ENCODE measurements at places on chromosomes 1 and 21. TPM values are rescaled to one million over a fixed set of nuclear protein-coding genes. Genes with fewer than 3 reads are reported as not detected.

OR2G2 gene
- total RNA-seq = not detected

ARTN gene
- 0.19 TPM for total RNA-seq

PCAT6 gene
- total RNA-seq = not detected

SCP2 gene
- 92.7 TPM for total RNA-seq

S100A12 gene
- 4.2 TPM for total RNA-seq

ADIPOR1 gene
- 117 TPM for total RNA-seq

RHCE gene
- total RNA-seq = not detected

LRRC71 gene
- not detected for total RNA-seq

FCER1G gene
- 346 TPM for total RNA-seq

CFHR4 gene
- total RNA-seq = not detected

SLAMF1 gene
- total RNA-seq = 1.6 TPM

PTPN22 gene
- 2.8 TPM for total RNA-seq

EPHB2 gene
- total RNA-seq = 3.5 TPM

CFAP45 gene
- total RNA-seq = 5.3 TPM

THEM5 gene
- total RNA-seq = not detected

CLDN14 gene
- not detected for total RNA-seq

SPRR2G gene
- not detected for total RNA-seq

P3H1 gene
- total RNA-seq = 27.4 TPM

WNT4 gene
- total RNA-seq = 0.60 TPM

BNIPL gene
- 0.74 TPM for total RNA-seq

GCSAML gene
- total RNA-seq = 2.3 TPM

FCRL1 gene
- total RNA-seq = 0.28 TPM

ADAMTS1 gene
- 357 TPM for total RNA-seq

FCRLB gene
- 0.95 TPM for total RNA-seq

SLC26A9 gene
- total RNA-seq = 0.37 TPM

LCE3D gene
- total RNA-seq = not detected

KRTAP19-1 gene
- not detected for total RNA-seq

FCRL2 gene
- total RNA-seq = not detected

MIXL1 gene
- total RNA-seq = 0.84 TPM

OR2C3 gene
- not detected for total RNA-seq

PSMB2 gene
- 37.1 TPM for total RNA-seq

SLC5A9 gene
- total RNA-seq = 0.12 TPM

LCE1F gene
- total RNA-seq = not detected

OPTC gene
- total RNA-seq = not detected

S100A2 gene
- total RNA-seq = 1.3 TPM

All from omental fat pad (tissue), 4 donors.